ENCODE measurements at places on chromosomes 12 and 14. TPM values are rescaled to one million over a fixed set of nuclear protein-coding genes. Genes with fewer than 3 reads are reported as not detected.

ENDOU gene
- not detected for total RNA-seq

ISCA2 gene
- total RNA-seq, result 43.4 TPM

CIROP gene
- not detected for total RNA-seq

KRT3 gene
- not detected for total RNA-seq

TMEM132D gene
- not detected for total RNA-seq

Data from HepG2 (cell line).